ENCODE measurements at places on chromosomes 16 and 17.

DNA sequence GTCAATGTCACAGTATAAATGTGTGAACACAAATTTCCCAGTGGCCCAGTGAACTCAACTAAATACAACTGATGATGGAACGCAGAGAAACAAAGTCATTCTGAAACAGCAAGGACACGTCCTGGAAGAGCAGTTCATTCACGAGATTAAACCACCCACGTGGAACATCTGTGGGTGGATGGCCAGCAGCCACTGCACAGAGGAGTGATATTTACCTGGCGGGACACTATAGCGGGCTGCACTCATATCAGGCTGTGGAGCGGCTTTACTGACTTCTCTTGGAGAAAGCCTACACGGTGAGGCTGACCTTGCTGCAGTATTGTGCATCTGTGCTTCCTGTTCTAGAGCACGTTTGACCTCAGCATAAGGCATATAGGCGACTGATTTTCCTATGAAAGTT, 87.3 kb downstream of the TTC19 start:
- no peak for DNase-seq

DNA sequence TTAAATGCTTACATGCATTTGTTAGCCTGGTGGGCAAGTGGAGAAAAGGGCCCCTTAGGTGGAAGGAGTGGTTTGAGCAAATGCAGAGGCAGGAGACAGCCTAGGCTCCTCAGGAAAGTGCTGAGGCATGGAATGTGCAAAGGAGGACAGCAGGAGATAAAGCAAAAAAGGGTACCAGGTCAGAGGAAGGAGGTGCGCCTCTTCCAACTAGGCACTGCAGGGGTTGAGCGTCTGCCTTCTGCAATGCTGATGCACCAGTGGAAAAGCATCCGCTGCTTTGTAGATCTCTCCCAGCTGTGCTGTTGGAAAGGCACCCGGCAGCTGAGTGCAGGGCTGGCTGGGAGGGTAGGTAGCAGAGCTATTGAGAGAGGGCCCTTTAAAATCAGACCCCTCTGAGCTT, 287.0 kb upstream of the XYLT1 start:
- no peak for DNase-seq

- DNase-seq: no peak
These were observed 285.2 kb downstream of the IRF8 start for GRCh38 chr16:86184185-86184584.

- DNase-seq: no peak
These were observed 16.8 kb downstream of the SRL start for GRCh38 chr16:4225075-4225474.

- DNase-seq: no peak
These were observed 20.3 kb downstream of the XPO6 start for GRCh38 chr16:28191364-28191960.

DNA sequence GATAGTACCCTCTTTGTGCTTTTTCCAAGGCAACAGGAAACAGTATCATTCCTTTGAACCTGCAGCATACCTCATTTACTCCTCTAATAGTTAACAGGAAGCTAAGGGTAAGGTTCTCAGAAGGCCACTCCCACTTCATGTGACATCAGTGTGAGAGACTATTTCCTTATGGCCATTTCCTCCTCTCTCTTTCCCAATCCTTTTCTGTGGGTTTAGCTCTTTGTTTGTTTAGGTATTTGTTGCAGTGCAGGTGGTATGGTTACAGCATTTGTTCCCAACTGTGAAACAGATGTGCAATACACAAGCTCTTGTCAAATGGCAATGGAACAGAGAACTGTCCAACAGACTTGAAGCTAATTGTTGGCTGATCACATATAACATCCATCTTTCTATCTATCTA, 14.7 kb downstream of the TMC5 start:
- no peak for DNase-seq
